ENCODE measurements at places on chromosomes 1 and 21.

GRCh38 chr1:30658014-30658336 is 65.4 kb downstream of the MATN1 start:
- DNase-seq: no peak

- no peak for DNase-seq
Measured at GRCh38 chr1:43801203-43801602, 93.9 kb downstream of the ST3GAL3 start.

DNA sequence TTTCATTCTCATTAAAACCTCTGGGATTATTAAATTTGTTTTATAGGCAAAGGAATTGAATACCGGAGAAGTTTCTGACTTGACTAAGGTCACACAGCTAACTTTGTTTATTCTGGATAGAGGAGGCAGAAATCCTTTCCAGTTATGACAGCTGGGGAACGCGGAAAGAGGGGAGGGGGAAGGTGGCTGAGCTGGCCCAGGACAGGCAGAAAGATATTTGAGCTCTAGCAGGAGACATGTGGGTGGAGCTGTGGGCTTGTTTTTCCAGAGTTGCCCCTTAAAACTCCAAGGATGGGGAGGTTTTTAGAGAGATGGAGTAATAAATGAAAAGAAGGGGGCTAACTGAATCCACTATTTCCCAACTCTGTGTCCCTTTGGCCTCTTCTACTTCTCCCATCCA is 27.8 kb downstream of the FOXD2 start:
- DNase-seq: no peak

- DNase-seq: no peak
Measured at GRCh38 chr1:9816199-9816598, 7.6 kb downstream of the CLSTN1 start.

GRCh38 chr1:183106746-183107145 is 79.3 kb upstream of the LAMC2 start:
- DNase-seq: no peak

GRCh38 chr1:60621368-60621851 is 461.0 kb upstream of the NFIA start:
- no peak for DNase-seq

DNA sequence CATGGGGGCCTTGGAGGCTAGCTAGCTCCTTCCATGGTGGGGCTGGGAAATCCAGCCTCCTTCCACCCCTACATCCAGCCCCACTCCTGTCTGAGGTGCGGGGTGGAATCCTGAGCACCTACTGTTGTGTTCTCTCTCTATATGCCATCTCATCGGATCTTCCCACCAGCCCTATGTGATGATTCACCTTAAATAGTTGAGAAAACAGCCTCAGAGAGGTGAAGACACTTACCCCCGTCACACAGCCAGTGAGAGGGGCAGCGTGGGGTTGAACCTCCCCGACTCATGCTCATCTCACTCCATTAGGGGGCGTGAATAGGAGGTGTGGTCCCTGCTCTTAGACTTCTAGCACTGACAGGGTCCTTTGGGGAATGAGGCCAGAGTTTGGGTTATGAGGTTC is 31.0 kb upstream of the ACTL8 start:
- DNase-seq: no peak

GRCh38 chr1:29631836-29632805 is 395.8 kb downstream of the PTPRU start:
- DNase-seq: no peak

GRCh38 chr1:214044438-214045214 is 56.9 kb downstream of the PROX1 start:
- no peak for DNase-seq

DNA sequence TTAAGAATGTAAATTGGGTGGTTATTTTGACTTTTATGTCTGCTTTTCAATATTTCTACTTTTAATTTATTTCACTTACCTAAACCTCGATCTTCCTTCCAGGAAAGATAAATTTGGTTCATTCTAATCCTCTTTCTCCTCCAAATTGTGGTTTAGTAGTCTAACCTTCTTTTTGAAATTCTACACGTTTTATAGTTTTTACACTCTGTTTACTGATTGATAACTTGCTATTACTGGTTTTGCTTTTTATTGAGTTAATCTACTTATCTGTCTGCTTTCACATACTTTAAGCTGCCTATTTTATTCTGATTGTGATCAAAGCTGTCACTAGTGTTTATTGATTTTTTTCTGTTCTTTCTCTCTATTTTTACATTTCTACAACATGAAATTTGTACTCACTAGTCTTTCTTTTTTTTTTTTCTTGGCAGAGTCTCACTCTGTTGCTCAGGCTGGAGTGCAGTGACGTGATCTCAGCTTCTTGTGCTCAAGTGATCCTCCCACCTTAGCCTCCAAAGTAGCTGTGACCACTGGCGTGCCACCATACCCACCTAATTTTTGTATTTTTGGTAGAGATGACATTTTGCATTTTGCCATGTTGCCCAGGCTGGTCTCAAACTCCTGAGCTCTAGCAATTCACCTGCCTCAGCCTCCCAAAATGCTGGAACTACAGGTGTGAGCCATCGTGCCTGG is 27.9 kb upstream of the ERRFI1 start:
- no peak for DNase-seq

DNA sequence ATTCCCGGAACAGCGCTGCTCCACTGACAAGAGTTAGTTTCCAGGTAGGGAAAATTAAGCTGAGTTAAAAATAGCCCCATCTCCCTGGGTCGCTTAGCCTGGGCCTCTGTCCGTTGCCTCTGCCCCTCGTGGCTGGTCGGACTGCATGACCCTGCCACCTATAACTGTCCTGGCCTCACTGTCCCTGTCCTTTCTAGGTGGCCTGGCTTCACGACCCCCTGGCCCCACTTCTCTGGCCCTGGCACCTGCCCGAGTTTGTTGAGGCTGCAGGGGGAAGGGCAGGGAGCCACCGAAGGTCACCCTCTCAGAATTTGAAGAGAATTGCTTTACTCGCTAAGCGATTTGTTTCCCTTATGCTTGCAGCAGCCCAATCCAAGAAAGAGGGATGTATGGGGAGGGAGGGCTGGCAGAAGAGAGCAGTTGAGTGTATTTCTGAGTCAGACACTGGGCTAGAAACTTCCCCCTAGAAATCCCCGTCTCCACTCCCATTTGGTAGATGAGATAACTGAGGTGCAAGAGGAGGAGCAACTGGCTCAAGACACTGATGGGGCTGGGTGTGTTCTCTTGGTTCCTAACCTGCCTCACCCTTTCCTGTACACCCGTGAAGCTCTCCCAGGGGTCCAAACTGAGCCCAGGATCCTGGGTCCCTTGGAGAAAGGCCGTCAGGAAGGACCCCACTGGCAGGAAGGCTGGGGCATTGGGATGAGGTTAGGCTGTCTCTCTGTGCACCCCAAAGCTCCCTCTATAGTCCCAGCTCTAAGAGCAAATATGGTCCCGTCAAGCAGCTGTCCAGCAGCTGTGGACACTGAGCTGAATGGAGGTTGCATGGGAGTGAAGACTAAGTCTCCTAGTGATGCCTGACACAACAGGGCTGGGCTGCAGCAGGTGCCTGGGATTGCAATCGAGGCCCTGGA is 2.9 kb upstream of the EDN2 start:
- no peak for DNase-seq

- no peak for DNase-seq
Measured at GRCh38 chr21:46472246-46472645, 13.6 kb downstream of the DIP2A start.

- DNase-seq: no peak
Measured at GRCh38 chr1:162281426-162281825, 95.2 kb downstream of the SPATA46 start.

DNA sequence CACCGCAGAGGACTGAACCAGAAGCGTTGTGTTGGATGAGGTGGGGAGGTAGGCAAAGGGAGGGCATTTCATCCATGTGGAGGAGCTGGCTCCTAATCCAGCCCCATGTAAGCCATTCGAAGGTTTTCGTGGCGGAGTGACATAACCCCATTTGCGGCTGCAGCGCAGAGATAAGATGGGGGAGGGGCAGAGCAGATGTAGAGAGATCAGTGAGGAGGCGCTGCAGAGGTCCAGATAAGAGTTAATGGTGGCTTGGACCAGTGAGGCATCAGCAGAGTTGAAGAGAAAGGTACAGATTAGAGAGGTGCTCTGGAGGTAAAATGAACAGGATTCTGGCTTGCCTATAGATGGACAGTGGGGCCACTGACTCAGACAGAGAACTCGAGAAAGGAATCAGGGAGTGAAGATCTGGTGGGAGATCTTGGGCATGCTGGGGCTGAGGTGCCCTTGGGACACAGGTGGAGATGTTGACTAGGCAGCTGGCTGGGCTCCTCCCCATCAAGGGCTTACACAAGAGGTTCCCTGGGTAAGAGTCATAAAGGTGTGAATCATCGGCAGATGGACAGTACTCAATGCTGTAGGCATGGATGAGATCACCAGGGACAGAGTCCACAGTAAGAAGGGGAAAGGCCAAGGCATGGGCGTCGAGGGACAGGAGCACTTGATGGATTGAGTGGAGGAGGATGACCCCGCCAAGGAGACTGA is 7.8 kb upstream of the PTPRF start:
- DNase-seq: no peak

DNA sequence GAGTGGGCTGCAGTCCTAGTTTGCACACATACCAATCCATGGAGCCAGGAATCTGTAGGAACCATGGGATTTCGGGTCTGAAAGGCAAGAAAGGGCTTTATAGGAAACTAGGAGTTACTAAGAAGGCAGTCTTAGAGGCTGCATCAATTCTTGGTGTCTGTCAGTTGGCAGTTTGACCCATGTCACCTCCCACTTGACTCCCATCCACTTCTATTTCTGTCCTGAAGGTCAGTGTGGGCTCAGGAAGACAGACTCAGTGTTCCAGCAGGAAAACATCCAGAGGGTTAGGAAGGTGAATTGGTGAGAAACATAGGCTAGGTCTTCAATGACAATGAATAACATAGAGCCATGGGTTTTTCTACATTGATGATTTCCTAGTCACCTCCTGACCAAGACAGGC is 4.0 kb downstream of the CYP4A11 start:
- no peak for DNase-seq

DNA sequence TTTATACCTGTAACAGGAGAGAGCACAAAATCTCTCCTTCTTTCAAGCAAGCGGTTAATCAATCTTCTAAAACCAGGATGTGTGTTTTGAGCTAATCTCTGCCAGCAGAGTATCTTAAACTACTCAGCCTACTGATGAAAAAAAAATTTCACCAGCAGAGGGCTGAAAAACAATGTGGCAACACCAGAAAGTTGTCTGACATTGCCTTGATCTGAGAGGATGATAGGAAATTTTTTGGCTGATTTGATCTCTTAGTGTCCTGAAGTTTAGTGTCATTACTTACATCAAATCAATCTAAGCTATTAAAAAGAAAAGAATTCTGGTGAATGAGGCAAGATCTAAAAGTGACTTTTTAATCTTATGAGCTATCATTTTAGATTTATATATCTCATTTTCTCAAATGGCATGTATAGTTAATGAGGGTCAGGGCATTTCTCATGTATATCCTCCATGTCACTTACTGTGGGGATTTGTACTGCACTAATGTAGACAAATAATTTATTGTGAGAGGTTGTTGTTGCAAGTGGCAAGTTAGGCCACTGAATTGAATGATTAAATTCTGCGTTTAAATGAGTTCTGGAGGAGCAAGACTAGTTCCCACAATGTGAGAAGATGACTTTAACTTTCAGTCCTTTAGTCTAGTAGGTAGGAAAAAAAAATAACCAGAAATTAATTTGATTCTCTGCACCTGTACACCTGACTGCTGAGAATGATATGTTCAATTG is 10.9 kb downstream of the ADAMTS1 start:
- no peak for DNase-seq

- no peak for DNase-seq
Measured at GRCh38 chr21:39669976-39670661, 57.4 kb downstream of the B3GALT5 start.

GRCh38 chr1:206050655-206051235 is 2.2 kb upstream of the RHEX start:
- no peak for DNase-seq

GRCh38 chr1:24337455-24337854 is 18.3 kb downstream of the GRHL3 start:
- no peak for DNase-seq

GRCh38 chr1:113109908-113110554 is 37.0 kb downstream of the LRIG2 start:
- no peak for DNase-seq

GRCh38 chr1:221182791-221183533 is 303.7 kb downstream of the HLX start:
- DNase-seq: no peak

GRCh38 chr1:16151196-16151994 is 4.5 kb downstream of the EPHA2 start:
- DNase-seq: no peak

DNA sequence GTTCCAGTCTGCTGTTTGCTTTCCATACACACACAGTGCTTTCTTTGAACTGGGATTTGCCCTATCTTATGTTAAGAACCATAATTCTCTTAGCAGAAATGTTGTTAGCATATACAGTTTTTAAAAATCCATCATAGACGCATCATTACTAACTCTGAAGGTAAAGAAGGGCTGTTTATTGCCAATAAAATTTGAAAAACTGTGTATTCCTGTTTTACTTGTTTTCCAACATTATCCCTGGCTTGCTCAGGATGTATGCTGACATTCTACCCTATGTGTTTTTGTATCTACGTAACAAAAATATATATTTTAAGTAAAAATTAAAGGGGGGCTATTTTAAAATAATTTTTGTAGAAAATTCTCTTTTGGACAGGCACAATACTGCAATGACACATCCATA is 857.2 kb downstream of the BRINP3 start:
- no peak for DNase-seq

GRCh38 chr1:111618081-111618480 is 1.5 kb upstream of the RAP1A start:
- DNase-seq: no peak

GRCh38 chr1:75341537-75341936 is 207.3 kb downstream of the LHX8 start:
- no peak for DNase-seq

DNA sequence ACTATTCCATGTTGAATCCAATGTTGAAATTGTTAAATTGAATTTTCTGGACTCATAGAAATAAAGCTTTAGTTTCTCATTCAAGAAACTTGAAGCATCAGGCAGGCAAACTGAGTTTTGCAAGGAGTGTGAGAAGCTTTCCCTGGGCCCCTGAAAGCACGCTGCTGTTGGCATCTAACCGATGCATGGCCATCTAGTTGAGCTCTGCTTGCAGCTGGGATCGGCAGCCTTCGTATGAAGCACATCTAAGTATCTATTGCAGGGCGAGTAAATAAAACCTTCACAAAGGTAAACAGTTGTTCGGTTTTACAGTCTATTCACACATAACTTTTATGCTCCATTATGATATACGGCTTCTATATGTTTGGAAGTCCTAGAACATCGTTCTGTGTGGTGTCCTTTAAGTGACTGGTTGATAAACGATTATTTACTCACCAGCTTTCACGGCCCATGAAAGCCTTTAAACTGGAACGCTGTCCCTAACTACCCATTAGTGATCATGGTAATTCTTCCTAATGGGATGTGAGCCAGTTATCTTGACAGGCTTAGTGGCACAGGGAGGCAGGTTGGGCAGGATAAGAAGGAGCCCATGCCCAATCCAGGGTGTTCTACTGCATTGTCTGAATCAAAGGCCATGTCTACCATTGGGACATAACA is 71.7 kb downstream of the SEC16B start:
- DNase-seq: no peak

- DNase-seq: no peak
Measured at GRCh38 chr1:1760715-1761114, 17.6 kb downstream of the NADK start.
